Activated CD4-positive, alpha-beta T cell treated with anti-CD3 and anti-CD28 coated beads, Interleukin-2, amount 50 U/mL, for 24 hours (primary cell): ENCODE measurements at places on chromosomes 11 and 22.

- no peak for DNase-seq
Measured at GRCh38 chr11:124889191-124890091, 8.2 kb downstream of the ROBO4 start.

DNA sequence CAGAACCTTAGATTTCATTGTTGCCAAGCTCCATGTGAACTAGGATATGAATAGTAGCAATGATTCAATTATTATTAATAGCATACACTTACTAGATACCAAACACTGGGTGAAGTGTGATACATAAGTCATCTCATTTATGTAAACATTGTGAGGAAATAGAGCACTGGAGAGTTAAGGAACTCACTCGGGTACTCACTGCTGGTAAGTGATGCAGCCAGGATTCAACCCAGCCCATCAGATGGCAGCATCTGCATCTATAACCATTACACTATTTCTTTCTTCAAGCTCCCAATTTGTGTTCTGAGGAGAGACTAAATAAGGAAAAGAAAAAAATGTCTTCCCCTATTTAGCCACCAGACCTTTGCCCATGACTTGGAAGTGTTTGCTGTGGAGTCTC is 10.2 kb upstream of the ALG8 start:
- no peak for DNase-seq

GRCh38 chr22:28231441-28231840 is 312.4 kb upstream of the PITPNB start:
- no peak for DNase-seq

GRCh38 chr11:128153697-128154048 is 433.7 kb downstream of the ETS1 start:
- no peak for DNase-seq

DNA sequence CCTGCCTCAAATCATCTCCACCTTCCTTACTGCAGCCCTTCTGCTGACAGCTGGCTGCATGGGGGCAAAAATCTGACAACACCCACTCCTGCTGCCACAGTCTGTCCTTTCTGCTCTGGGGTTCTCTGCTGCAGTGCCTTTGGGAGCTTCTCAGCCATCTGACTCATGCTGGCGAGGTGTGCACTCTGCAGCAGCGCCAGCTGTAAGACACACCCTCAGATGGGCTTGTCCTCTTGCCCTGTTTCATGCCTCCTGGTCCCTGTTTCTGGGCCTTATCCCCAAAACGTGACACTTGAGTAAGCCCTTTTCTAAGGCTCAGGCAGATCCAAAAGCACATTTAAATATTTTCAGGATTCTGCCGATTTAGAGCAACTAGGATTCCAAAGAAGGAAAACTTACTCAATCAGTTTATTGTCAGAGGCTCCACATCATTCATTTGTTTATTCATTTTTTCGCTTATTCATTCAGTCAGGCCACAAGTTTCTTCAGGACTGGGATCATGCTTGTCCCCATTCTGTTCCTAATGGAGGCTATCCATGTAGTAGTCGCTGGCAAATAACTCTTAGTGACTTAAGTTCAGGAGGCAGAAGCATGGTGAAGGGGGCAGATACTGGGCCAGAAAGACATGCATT is 60.2 kb downstream of the SMIM38 start:
- no peak for DNase-seq

- DNase-seq, result no peak
Measured at GRCh38 chr11:72726266-72727220, 25.7 kb downstream of the ARAP1 start.

- no peak for DNase-seq
Measured at GRCh38 chr22:37959231-37959825, 5.8 kb downstream of the POLR2F start.

DNA sequence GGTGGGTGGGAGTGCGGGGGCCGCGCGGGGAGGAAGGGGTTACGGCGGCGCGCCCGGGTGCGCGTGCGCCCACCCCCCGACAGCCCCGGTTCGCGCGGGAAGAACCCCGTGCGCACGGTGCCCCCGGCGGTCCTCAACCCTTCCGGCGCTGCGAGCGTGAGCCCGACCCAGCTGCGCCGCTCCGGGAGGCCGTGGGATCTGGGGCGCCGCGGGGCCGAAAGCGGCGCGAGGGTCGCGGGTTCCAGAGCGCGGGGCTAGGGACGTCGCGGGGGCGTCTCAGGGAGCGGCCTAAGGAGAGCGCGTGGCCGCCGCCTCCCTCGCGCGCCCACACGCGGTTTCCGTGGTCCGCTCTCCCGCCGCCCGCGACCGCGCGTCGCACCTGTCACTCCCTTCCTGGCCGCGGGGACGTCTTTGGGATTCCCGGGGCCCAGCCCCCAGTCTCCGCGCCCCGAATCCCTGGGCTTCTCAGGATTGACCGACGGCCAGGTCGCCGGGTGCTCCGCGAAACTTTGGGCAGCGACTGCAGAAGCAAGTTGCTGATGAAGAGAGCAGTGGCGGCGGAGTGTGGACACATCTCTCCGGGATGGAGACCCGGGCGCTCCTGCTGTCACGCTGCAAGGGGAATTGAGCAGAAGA is 582 bp downstream of the SREBF2 start:
- no peak for DNase-seq

DNA sequence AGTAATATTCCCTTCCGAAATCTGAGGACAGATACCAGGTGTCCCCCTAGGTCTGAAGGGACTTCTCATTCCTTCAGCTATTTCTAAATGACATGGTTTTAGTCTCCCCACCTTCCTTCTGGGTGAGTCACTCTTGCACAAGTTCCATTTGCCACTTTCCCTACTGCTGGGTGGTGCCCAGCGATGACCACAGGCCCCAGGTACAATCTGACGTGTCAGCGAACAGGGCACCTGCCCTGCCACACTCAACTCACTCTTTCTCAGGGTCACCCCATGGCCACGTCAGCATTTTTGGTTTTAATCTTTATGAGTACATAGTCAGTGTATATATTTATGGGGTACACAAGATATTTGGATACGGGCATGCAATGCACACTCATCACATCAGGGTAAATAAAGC is 17.2 kb downstream of the POU2AF1 start:
- no peak for DNase-seq

- DNase-seq, result no peak
Measured at GRCh38 chr22:34068001-34068400, 147.7 kb upstream of the LARGE1 start.

- no peak for DNase-seq
Measured at GRCh38 chr22:50544746-50545253, 899 bp upstream of the KLHDC7B start.

- no peak for DNase-seq
Measured at GRCh38 chr11:11476971-11477645, 124.1 kb upstream of the CSNK2A3 start.

GRCh38 chr11:35388061-35388460 is 31.3 kb downstream of the SLC1A2 start:
- DNase-seq, result no peak

DNA sequence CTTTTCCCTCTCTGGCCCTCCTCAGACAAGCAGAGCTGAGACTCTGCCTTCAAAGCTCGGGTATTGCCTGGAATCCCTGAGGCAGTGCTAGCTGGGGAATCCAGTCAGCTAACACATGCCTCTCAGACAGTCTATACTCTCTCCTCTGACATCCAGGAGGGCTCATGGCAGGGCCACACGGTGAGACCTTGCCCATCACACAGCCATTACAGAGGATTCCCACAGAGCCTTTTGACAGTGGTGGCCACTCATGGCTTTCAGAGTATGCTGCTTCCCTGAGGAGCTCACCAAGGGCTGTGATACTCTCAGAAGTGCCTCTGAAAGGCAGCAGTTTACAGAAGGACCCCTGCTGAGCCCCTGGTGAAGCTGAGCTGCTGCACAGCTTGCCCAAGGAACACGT is 165.3 kb downstream of the RRAS2 start:
- no peak for DNase-seq

DNA sequence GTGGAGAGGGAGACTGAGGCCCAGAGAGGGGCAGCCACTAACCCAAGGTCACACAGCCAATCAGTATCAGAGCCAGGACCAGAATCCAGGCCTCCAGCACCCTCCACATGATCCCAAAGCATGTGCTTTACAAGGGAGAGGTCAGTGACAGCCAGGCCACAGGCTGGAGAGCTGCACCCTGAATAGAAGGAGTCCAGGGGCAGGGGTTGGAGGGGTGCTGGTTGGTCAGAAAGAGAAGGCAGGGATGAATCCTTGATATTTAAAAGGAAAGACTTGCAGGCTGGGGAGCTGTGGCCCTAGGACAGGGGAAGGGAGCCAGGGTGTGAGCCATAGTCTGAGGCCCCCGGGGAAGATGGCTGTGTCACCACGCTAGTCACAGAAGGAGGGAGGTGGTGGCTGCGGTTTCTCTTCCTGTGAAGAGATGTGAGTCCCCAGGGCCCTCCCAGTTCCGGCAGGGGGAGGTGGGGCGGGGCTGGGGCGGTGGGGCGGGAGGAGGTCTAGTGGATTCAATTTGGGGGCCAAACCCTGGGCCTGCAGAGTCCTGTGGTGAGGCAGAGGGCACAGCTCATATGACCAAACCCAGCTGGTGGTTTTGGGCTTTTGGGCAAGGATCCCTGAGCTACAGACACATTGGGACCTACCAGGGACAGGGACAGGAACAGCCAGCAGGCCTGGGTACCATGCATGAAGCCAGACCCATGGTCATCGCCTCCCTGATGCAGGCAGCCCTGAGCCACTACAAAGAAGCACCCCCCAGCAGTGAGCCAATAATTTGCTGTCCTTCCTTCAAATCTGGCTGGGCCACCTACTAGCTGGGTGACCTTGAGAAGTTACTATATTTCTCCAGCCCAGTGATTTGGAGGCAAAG is 14.0 kb downstream of the RAC2 start:
- DNase-seq, result peak; percentile 89

DNA sequence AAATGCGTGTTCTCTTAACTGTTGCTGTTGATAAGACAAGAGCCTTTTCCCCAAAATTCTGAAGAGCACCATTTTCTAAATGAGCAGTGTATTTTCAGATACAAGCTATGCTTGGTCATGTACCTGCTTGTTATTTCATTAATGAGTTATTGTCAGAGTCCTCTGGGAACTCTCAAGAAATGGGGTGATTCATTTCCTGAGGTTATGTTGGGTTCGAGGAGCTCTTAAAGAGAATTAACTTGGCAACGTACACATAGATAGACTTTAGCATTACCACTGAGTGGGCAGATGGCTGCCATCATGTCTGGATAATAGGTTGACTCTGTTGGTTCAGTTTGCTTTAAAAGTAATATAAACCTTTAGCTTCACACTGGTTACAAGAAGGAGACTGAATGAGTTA is 87.9 kb upstream of the SORL1-AS1 start:
- DNase-seq, result no peak

GRCh38 chr11:116611998-116612620 is 160.7 kb downstream of the BUD13 start:
- no peak for DNase-seq

DNA sequence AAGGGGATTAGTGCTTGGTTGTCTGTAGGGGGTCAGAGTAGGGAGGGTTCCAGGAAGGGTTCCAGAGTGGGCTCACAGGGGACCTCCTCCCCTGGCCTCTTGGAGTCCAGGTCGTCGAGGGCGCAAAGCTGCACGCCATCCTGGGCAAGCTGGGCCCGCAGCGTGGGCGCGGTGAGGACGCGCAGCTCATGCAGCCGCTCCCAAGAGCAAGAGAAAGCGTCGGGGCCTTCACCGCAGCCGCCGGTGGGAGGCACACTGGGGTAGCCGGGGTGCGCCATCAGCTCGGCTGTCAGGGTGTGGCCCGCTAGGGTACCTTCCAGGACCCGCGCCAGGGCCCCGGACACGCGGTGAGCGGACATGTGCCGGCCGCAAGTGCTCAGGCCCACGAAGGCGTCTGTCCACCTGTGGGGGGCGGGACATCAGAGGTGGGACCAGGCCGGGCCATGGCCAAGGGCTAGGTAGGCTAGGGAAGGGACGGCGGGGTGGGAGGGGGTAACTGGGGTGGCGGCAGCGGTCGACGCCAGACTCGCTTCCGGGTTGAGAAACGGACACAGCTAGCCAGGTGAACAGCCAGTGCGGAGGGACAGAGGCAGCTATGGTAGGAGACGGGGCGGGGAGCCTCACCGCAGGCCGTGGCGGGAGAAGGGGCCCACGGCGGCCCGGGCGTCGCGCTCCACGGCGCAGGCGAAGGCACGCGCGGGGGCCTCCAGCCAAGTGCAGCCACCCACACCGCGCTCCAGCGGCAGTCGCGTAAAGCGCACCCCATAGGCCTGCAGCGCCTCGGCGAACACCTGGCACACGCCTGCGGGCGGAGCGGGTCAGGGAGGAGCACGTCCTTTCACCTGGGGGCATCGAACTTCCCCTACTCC is 1.2 kb downstream of the YDJC start:
- no peak for DNase-seq

DNA sequence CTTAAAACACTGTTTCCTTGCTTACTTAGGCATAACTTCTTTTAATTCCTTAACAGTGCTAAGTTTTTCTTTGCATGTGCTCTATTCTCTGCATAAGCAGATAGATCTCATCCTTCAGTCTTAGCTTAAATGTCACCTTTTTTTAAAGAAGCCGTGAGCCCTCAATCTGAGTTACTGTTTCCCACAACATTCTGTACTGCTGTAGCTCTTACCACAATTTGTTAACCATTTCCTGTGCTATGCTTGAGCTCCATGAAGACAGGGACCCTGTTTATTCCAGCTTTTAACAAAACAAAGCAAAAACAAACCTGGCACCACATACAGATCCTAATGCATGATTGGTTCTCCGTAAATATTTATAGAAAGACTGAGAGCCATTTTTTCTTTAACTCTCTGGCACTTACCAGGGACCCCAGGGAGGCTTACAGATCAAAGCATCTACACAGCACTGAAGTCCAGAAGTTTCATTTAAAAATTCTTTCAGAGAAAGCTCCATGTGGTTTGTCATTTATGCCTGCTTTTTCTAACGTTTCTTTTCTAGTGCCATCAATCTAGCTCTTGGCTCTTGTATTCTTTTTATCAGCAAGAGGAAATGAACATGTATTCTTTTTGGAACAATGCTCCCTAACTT is 74.9 kb downstream of the DYNC2H1 start:
- DNase-seq, result no peak

GRCh38 chr11:18324381-18324780 is 2.0 kb downstream of the GTF2H1 start:
- DNase-seq, result no peak

DNA sequence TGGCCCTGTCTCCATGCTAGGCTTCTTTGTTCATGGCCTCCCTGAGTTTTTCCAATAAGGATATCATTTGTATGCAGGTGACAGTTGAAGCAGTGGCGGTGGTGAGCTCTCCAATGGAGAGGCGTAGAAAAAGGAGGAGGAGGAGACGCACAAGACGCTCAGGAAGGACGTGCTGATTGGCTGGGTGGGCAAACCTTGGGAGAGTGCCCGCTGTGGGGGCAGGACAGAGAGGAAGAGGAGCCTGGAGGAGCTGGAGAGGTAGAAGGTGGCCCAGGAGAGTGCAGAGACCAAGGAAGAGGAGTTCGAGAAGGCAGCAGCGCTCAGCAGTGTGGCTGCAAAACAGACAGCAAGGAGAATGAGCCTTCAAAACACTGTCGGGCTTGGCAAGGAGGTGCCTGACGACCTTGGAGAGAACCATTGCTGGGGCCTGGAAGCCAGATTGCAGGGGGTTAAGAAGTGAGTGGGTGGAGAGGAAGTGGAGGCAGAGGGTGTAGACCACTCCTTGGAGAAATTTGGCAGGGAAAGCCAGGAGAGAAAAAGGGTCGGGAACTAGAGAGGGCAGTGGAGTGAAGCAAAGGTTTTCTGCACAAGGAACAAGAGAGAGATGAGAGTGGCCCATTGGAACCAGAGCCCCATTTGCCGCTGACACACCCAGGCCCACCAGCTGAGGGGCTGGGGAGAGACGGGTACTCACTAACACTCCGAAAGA is 7.5 kb downstream of the CLCF1 start:
- DNase-seq, result no peak
